ENCODE measurements at places on chromosomes 13 and 19.

GRCh38 chr13:93786846-93787489 lies 560.4 kb downstream of the GPC6 start:
- DNase-seq, result no peak

DNA sequence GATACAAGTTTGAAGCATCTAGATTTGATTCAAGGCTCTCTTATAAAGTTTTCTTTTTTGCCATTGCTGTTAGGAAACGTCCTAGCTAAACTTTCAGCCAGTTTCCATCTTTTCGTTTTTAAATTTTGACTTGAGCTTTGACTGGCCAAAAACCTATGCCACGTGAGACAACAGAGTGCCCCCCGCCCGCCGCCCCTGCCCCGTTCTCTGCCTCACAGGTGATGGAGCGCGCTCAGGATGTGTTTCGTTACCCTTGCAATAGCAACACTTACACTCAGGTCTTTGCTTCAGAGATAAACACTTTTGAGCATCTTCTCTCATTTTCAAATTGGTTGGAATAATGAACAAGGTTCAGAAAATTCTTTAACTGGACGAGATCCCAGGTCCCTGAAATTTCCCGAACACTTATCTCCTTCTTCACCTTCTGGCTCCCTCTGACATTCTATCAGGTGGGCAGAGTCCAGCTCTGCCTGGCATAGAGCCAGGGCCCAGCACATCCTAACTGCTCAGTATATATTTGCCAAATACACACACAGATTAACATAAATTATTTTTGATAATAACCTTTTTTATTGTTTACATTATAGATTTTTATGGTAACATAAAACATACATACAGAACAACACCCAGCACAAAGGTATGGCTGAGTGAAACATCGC lies 301.1 kb downstream of the IRS2 start:
- no peak for DNase-seq

GRCh38 chr19:54431255-54431838 lies 16.1 kb downstream of the TTYH1 start:
- DNase-seq, result no peak

DNA sequence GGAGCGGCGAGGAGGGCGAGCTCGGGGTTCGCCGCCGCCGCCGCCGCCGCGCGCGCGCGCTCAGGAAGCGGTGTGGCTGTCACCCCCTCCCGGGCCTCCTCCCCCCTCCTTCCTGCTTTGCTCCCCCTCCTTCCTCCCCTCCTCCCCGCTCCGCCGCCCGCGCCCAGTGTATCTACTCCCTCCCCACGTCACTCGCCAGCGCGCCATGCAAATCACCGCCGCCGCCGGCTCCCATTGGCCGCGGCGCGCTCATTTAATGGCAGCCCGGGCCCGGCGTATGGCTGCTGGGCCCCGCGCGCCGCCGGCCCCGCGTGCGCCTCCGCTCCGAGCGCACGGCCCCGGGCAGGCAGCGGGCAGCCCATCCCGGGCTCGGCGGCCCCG lies 335 bp upstream of the SOX1 start:
- DNase-seq, result no peak

DNA sequence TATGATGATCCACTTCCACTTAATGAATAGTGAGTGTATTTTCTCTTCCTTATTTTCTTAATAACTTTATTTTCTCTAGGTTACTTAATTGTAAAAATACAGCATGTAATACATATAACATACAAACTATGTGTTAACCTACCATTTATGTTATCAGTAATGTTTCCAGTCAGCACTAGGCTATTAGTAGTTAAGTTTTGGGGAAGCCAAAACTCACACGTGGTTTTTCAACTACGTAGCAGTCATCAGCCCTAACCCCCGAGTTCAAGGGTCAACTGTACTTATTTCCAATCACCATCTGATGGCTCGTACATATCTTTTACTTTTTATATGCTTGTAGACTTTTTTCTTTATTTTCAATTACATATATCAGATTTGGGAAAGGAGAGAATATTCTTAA lies 95.7 kb downstream of the TNFSF13B start:
- no peak for DNase-seq

GRCh38 chr19:11658970-11659369 lies 61.7 kb downstream of the ZNF627 start:
- no peak for DNase-seq

GRCh38 chr13:41463838-41464602 lies 6.7 kb downstream of the RGCC start:
- no peak for DNase-seq

DNA sequence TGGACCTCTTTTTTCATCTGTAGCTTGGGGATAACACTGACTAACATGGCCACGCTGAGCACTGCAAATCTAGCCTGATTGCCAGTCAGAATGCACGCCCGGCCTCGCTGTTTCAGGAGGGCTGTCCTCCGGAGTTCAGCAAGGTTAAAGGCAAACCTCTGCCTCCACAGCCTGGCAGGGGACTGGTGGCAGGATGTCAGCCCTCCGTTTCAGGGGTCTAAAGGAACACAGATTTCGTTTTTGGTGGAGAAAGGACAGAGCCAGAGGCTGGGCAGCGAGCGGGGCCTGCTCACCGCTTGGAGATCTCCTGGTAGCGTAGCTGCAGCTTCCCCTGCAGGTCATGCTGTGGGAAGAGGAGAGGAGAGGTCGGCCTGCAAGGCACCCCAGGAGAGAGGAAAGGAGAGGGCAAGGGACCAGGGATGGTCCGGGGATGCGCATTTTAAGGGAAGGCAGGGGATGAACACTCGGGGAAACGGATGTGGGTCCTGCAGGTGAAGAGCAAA lies 560 bp downstream of the NDUFA7 start:
- no peak for DNase-seq

DNA sequence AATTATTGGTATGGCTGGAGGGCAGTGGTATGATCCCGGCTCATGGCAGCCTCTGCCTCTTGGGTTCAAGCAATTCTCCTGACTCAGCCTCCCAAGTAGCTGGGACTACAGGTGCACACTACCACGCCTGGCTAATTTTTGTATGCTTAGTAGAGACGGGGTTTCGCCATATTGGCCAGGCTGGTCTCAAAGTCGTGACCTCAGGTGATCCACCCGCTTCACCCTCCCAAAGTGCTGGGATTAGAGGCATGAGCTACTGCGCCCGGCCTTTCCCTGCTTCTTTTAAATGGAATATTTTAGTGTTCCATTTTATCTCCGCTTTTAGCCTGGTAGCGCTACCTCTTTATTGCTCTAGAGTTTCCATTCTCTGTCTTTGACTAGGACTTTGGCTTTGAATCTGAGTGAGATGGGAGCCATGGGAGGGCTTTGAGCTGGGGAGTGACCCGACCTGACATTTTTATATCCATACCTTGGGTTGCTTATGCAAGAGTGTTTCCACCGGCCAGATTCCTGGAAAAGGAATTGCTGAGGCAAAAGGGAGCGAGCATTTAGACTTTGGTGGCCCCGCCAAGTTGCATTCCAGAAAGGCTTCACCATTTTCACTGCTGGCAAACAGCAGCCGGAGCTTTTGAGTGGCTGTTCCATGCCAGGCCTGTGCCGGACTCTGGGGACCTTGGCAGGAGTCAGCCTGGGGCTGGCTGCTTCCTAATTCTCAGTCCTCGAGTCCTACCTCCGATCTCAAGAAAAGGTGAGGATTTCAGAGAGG lies 22.9 kb downstream of the BICRA start:
- no peak for DNase-seq

DNA sequence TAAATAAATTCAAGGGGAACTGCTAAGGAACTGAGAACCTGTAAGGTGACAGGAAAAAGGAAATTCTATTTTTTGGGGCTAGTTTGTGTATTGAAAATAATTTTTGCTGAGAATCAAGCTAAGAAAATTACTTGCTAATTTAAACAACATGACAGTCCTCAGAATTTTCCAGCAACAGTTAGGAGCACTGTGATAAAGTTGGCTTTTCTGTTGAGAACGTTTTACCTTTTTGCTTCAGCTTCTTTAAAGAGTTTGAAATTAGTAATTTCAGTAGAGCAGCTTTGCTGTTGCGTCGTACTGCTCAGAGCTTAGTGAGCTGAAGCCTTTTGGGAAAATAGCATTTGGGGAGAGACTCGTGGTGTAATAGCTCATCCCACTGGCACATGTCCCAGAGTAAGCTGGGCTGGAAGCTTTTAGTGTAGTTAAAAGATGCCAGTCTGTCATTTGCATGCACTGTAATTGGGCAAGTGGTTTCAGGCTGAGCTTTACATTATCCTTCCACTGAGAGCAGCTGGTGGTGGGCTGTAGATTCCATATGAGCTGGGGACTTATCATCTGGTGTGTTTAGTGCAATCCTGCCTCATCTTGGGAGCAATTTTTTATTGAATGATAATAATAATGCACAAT lies 69.8 kb downstream of the LRCH1 start:
- peak; percentile 63 for DNase-seq
